Nephron progenitor cell (in vitro differentiated cells): ENCODE measurements at places on chromosomes 5 and 9.

- H3K4me1 ChIP-seq, result peaks cover 30% of the 10 kb centered on the region
- H3K27ac ChIP-seq, result peak overlapping the region; percentile 89
- no peaks in the 10 kb centered on the region for H3K36me3 ChIP-seq
- no peak overlapping the region for H3K4me3 ChIP-seq
These were observed 260.8 kb downstream of the AUH start for GRCh38 chr9:91100878-91101450.

DNA sequence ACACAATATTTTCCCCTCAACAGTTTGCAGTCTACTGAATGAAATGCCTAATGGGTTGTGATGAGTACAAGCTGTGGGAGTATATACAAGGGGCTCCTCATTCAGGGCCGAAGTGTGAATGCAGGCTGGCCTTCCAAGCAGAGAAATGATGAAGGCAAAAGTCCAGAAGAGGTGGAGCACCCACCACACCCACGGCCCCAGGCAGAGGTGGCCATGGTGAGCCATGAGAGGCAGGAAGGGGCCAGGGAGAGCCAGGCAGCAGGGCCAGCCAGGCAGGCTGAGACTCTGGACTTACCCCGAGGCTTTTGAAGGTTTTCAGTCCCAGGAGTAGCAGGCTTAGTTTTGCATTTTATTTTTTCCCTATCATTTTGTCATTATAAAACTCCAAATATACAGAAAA lies 218.1 kb downstream of the AUH start:
- H3K27ac ChIP-seq, result no peak overlapping the region
- no peak for DNase-seq
- peaks cover 18% of the 10 kb centered on the region for H3K27me3 ChIP-seq
- H3K36me3 ChIP-seq, result no peaks in the 10 kb centered on the region
- no peak overlapping the region for H3K4me3 ChIP-seq

DNA sequence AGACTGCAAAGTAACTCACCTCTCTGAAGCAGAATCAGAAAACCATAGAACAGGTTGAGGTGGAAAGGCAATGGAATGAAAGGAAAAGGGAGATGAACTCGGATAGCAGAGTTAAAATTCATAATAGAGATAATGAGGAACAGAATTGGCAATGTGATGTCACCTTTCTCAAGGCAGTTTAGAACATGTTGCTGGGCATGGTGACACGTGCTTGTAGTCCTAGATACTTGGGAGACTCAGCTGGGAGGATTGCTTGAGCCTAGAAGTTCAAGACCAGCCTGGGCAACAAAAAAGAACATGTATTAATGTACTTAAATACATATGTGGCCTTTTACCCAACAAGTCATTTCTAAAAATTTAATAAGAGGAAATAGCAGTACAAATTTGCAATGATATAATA lies 81.6 kb upstream of the MIER3 start:
- H3K4me3 ChIP-seq, result no peak overlapping the region
- no peaks in the 10 kb centered on the region for H3K36me3 ChIP-seq
- DNase-seq, result no peak

GRCh38 chr5:50905996-50906570 lies 239.6 kb downstream of the PARP8 start:
- DNase-seq, result no peak
- H3K36me3 ChIP-seq, result no peaks in the 10 kb centered on the region
- H3K4me3 ChIP-seq, result no peak overlapping the region
- no peak overlapping the region for H3K27ac ChIP-seq
- no peaks in the 10 kb centered on the region for H3K27me3 ChIP-seq

GRCh38 chr5:150511578-150512367 lies 3.8 kb downstream of the NDST1 start:
- H3K4me1 ChIP-seq, result peaks cover 75% of the 10 kb centered on the region
- no peaks in the 10 kb centered on the region for H3K27me3 ChIP-seq
- H3K4me3 ChIP-seq, result no peak overlapping the region
- DNase-seq, result peak; percentile 43
- no peak overlapping the region for H3K27ac ChIP-seq
- no peaks in the 10 kb centered on the region for H3K36me3 ChIP-seq

GRCh38 chr9:74479711-74480110 lies 17.4 kb upstream of the RORB start:
- peaks cover 3% of the 10 kb centered on the region for H3K27me3 ChIP-seq
- DNase-seq, result no peak
- H3K27ac ChIP-seq, result no peak overlapping the region
- H3K4me3 ChIP-seq, result no peak overlapping the region

GRCh38 chr5:8905021-8905420 lies 640.9 kb downstream of the SEMA5A start:
- DNase-seq, result no peak
- H3K36me3 ChIP-seq, result no peaks in the 10 kb centered on the region
- H3K27ac ChIP-seq, result no peak overlapping the region
- peaks cover 3% of the 10 kb centered on the region for H3K27me3 ChIP-seq
- no peak overlapping the region for H3K4me3 ChIP-seq

GRCh38 chr9:82891321-82891720 lies 171.6 kb downstream of the RASEF start:
- no peak for DNase-seq
- no peaks in the 10 kb centered on the region for H3K36me3 ChIP-seq
- H3K4me1 ChIP-seq, result peaks cover 32% of the 10 kb centered on the region
- H3K27me3 ChIP-seq, result no peaks in the 10 kb centered on the region
- H3K27ac ChIP-seq, result no peak overlapping the region

- peaks cover 5% of the 10 kb centered on the region for H3K36me3 ChIP-seq
- DNase-seq, result peak; percentile 44
- no peaks in the 10 kb centered on the region for H3K27me3 ChIP-seq
- no peak overlapping the region for H3K27ac ChIP-seq
- H3K4me3 ChIP-seq, result no peak overlapping the region
- H3K4me1 ChIP-seq, result peaks cover 60% of the 10 kb centered on the region
These were observed 4.2 kb downstream of the AK1 start for GRCh38 chr9:127873223-127873691.

GRCh38 chr9:8484597-8485191 lies 685.1 kb upstream of the DMAC1 start:
- no peaks in the 10 kb centered on the region for H3K27me3 ChIP-seq
- no peak overlapping the region for H3K4me3 ChIP-seq
- H3K4me1 ChIP-seq, result peaks cover 15% of the 10 kb centered on the region
- no peak for DNase-seq

DNA sequence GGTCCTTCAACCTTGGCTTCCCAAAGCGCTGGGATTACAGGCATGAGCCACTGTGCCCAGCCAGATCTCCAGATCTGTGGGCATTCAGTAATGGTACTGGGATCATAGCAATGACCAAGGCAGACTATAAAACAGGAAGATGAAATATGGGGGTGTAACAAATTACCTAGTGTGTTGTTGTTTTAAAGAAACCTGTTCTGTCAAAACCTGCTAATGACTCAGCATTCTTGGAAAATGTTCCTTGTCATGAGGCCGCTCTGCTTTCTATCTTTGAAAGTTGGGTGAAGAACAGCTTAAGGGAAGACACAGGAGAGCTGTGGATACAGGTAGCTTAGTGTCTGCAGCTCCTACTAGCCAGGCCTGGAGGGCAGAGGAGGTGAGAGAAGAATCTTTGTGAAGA lies 19.4 kb downstream of the TARS1 start:
- H3K27me3 ChIP-seq, result no peaks in the 10 kb centered on the region
- peaks cover 91% of the 10 kb centered on the region for H3K36me3 ChIP-seq
- H3K4me1 ChIP-seq, result no peaks in the 10 kb centered on the region

GRCh38 chr5:93874080-93874479 lies 132.7 kb upstream of the POU5F2 start:
- no peak for DNase-seq
- H3K36me3 ChIP-seq, result peaks cover 5% of the 10 kb centered on the region
- H3K4me3 ChIP-seq, result no peak overlapping the region
- no peak overlapping the region for H3K27ac ChIP-seq
- no peaks in the 10 kb centered on the region for H3K4me1 ChIP-seq

- H3K4me3 ChIP-seq, result peak overlapping the region; percentile 57
- peaks cover 15% of the 10 kb centered on the region for H3K27me3 ChIP-seq
- H3K36me3 ChIP-seq, result no peaks in the 10 kb centered on the region
- DNase-seq, result no peak
- no peak overlapping the region for H3K27ac ChIP-seq
- peaks cover 64% of the 10 kb centered on the region for H3K4me1 ChIP-seq
These were observed 67.2 kb downstream of the DMRT1 start for GRCh38 chr9:908536-909205.

- H3K36me3 ChIP-seq, result no peaks in the 10 kb centered on the region
- DNase-seq, result no peak
- H3K27me3 ChIP-seq, result peaks cover 6% of the 10 kb centered on the region
- H3K4me3 ChIP-seq, result no peak overlapping the region
- H3K27ac ChIP-seq, result no peak overlapping the region
These were observed 355.0 kb upstream of the CDH10 start for GRCh38 chr5:24999732-25000131.

- no peak overlapping the region for H3K27ac ChIP-seq
- no peak overlapping the region for H3K4me3 ChIP-seq
- H3K36me3 ChIP-seq, result no peaks in the 10 kb centered on the region
- H3K27me3 ChIP-seq, result no peaks in the 10 kb centered on the region
- no peaks in the 10 kb centered on the region for H3K4me1 ChIP-seq
These were observed 253.8 kb downstream of the CHSY3 start for GRCh38 chr5:130158036-130158435.

DNA sequence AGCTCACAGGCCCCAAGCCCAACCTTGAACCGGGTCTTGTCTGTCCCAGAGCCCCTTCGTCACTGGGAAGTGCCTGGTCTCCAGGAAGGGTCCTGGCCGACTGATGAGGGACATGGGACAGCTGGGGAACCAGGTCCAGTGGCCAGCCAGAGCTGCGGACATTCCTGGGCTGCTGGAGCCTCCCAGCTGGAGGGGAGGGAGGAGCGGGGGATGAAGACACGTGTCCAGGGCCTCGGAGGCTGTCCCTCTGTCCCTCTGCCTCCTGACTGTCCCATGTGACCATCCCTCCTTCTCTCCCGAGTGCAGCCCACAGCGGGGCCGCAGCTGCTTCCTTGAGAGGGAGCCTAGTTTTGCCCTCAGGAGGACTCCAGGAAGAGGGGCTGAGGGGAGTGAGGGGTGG lies 41.7 kb upstream of the UBAC1 start:
- H3K27ac ChIP-seq, result no peak overlapping the region
- no peak overlapping the region for H3K4me3 ChIP-seq
- H3K36me3 ChIP-seq, result no peaks in the 10 kb centered on the region
- peaks cover 44% of the 10 kb centered on the region for H3K4me1 ChIP-seq
- H3K27me3 ChIP-seq, result peaks cover 4% of the 10 kb centered on the region

GRCh38 chr5:31062902-31063580 lies 130.4 kb upstream of the CDH6 start:
- no peak overlapping the region for H3K27ac ChIP-seq
- no peak overlapping the region for H3K4me3 ChIP-seq
- H3K27me3 ChIP-seq, result no peaks in the 10 kb centered on the region
- no peak for DNase-seq

DNA sequence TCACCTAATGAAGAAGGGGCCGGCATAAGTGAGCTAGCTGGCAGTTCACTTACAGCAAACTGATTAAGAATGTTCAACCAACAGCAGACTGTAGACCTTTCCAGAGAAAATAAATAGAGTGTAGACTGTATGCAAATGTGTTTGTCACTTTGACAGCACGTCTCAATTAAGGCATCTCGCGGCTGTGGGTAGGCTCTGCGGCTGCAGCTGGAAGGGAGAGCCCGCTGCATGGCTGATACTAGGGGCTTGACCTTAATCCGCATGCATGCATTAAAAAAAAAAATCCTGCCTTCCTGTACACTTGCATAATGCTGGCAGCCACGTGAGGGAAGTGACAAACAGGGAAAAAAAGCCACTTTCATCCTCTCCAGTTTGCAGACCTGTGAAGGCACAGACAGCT lies 82.3 kb downstream of the CRB2 start:
- H3K4me3 ChIP-seq, result peak overlapping the region; percentile 54
- H3K27ac ChIP-seq, result peak overlapping the region; percentile 81
- H3K4me1 ChIP-seq, result peaks cover 81% of the 10 kb centered on the region
- DNase-seq, result no peak
- no peaks in the 10 kb centered on the region for H3K36me3 ChIP-seq

DNA sequence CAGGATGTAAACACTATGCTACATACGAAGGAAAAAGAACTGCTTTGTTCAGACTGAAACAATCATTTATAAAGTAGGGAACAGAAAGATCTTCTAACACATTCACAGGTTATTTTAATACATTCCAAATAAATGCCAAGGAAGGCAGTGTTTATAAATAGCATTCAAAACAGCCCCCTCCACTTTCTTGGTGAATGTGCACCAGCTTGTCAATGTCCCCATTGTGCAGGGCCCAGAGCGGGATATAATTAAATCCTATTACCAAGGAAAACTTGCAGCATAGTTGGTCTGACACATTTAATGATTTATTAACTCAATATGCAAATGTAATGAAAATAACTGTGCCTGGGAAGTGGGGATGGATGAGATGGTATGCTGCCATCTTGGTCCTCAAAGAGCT lies 135.9 kb upstream of the RAD23B start:
- peaks cover 2% of the 10 kb centered on the region for H3K27me3 ChIP-seq
- DNase-seq, result no peak
- H3K36me3 ChIP-seq, result no peaks in the 10 kb centered on the region
- H3K4me1 ChIP-seq, result peaks cover 8% of the 10 kb centered on the region

- no peak overlapping the region for H3K27ac ChIP-seq
- no peak overlapping the region for H3K4me3 ChIP-seq
- peaks cover 10% of the 10 kb centered on the region for H3K4me1 ChIP-seq
- no peak for DNase-seq
These were observed 24.4 kb upstream of the TDRD7 start for GRCh38 chr9:97387504-97387886.

DNA sequence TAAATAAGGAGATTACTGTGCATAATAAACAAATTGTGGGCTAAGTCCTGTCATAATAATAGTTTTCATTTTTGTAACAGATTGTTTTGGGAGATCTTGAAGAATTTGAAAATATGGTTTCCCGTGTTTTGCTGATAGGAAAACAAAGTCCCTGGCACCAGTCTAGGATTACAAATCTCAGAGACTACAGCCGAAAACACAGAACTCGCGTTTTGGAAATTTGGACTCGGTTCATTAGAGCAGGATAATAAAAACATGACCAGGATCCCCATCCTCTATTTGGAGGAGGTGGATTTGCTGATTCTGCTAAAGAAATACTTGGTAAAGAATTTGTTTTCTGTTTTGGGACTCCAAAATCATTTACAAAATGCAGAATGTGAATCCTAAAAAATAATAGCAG lies 1194.4 kb downstream of the DTWD2 start:
- H3K27me3 ChIP-seq, result no peaks in the 10 kb centered on the region
- peak overlapping the region; percentile 50 for H3K27ac ChIP-seq
- DNase-seq, result no peak
- H3K4me1 ChIP-seq, result no peaks in the 10 kb centered on the region
- no peak overlapping the region for H3K4me3 ChIP-seq
